ENCODE measurements at places on chromosomes 1 and 21.

GRCh38 chr1:119772298-119772697, 3.6 kb upstream of the HMGCS2 start:
- DNase-seq, result no peak

- no peak for DNase-seq
Observed at GRCh38 chr1:235270625-235271024, 57.4 kb downstream of the ARID4B start.

DNA sequence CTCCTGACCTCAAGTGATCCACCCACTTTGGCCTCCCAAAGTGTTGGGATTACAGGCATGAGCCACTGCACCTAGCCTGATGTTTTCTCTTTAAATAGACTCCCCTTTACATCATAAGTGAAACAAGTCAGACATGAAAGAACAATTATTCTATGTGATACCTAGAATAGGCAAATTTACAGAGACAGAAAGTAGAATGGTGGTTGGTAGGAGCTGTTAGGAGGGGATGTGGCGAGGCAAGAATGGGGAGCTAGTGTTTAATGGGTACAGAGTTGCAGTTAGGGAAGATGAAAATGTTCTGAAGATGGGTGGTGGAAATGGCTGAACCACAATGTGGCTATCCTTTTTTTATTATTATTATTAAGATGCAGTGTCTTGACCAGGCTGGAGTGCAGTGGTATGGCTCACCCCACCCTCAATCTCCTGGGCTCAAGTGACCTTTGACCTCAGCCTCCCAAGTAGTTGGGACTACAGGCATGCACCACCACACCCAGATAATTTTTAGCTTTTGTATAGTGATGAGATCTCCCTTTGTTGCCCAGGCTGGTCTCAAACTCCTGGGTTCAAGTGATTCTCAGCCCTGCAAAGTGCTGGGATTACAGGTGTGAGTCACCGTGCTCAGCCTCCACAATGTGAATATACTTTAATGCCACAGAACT, 28.4 kb downstream of the ELF3 start:
- no peak for DNase-seq

DNA sequence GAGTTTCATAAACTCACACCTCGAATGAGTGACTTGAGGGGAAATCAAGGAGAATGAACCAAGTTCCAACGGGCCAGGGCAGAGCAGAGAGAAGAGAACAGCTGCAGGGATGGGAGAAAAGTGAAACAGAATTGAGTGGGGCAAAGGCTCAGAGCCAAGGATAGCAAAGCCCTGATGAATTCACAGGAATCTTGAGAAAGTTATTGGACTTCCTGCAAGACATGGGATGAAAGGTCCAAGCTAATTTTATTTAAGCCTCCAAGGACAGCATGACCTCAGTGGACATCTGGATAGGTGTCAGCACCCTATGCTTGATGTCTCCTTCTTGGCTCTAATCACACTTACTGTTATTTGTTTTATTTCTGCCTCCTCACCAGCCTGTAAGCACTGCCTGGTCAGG, 43.0 kb upstream of the RAVER2 start:
- no peak for DNase-seq

GRCh38 chr1:245807306-245807705, 652.5 kb downstream of the KIF26B start:
- DNase-seq, result no peak

- no peak for DNase-seq
Observed at GRCh38 chr21:28489162-28489561, 503.5 kb downstream of the LTN1 start.

- DNase-seq, result peak; percentile 30
Observed at GRCh38 chr1:235329139-235329902, 951 bp downstream of the GGPS1 start.

- DNase-seq, result no peak
Observed at GRCh38 chr1:47424336-47424982, 8.4 kb downstream of the FOXE3 start.

DNA sequence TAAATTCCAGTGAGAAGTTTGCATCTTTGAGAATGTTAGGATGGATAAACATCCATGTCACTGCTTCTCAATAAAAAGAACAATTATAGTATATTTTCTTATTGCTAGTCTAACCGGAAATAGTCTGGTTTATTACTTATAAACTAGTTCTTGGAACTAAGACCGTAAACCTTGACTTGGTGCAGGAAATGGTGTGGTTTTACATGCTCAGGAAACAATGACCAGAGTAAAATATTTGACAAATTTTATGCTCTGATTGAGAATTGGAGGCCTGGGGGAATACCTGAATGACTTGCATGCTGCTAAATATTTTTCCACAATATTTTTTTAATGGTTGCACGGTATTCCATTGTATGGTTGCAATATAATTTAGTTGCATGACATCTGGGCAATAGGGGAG, 76.3 kb downstream of the XCL2 start:
- no peak for DNase-seq

All from stimulated activated CD8-positive, alpha-beta memory T cell treated with anti-CD3 and anti-CD28 coated beads, Interleukin-7, amount 100 ng/mL, for 4 hours (primary cell).